ENCODE measurements at places on chromosomes 12 and 14. TPM values are rescaled to one million over a fixed set of nuclear protein-coding genes. Genes with fewer than 3 reads are reported as not detected.

GRCh38 chr12:107801150-107801549 lies 26.6 kb downstream of the ASCL4 start:
- H3K27me3 ChIP-seq, result no peaks in the 10 kb centered on the region
- DNase-seq, result no peak
- no peaks in the 10 kb centered on the region for H3K36me3 ChIP-seq

DNA sequence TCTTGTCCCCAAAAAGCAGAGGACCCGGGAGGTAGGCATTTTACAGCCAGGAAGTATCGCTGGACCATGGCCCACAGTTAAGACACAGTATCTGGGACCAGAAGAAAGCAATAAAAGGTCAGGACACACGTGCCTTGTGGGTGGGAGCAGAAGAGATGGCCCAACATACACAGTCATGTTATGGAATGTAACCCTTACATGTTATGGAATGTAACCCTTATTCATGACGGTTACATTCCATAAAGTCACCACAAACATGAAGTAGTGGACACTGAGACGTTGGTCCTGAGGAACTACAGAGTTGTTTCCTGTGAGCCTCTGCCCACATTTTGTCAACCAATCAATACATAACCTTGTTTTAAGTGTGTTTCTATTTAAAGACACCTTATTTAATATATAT lies 285.6 kb upstream of the FKBP4 start:
- no peak overlapping the region for H3K4me3 ChIP-seq
- no peaks in the 10 kb centered on the region for H3K27me3 ChIP-seq
- no peak for DNase-seq
- H3K36me3 ChIP-seq, result no peaks in the 10 kb centered on the region
- no peaks in the 10 kb centered on the region for H3K4me1 ChIP-seq
- H3K27ac ChIP-seq, result no peak overlapping the region

DNA sequence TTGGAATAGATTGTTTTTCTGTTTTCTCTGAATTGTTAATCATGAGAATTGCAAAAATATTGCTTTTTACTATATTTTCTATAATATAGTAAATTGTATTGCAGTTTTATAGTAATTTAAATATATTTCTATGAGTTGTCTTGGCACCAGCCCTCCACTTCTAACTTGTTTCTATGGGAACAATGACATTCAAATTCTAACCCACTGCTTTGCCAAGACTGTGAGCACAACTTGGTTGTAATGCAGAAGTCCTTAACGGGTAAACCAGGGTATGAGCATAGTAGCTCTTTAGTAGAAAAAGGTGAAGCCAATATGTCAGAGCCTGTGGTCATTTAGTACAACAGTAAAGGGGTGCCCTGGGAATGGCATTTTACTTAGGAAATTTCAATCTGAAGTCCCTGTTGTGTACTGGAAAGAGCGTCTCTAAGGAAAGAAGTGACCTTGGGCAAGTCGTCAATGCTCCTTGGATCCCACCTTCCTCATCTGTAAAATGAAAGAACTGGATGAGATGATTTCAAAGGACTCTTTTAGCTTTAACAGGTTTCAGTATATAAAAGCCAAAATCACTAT lies 283.3 kb downstream of the ATP23 start:
- H3K27me3 ChIP-seq, result no peaks in the 10 kb centered on the region
- no peaks in the 10 kb centered on the region for H3K36me3 ChIP-seq
- H3K4me1 ChIP-seq, result no peaks in the 10 kb centered on the region
- no peak overlapping the region for H3K4me3 ChIP-seq
- no peak for DNase-seq

GRCh38 chr14:58697930-58698642 lies 60.3 kb downstream of the DACT1 start:
- H3K27me3 ChIP-seq, result no peaks in the 10 kb centered on the region
- no peak overlapping the region for H3K4me3 ChIP-seq
- no peak overlapping the region for H3K27ac ChIP-seq

- DNase-seq, result no peak
- peak overlapping the region; percentile 95 for H3K27ac ChIP-seq
- H3K4me3 ChIP-seq, result peak overlapping the region; percentile 89
- H3K36me3 ChIP-seq, result no peaks in the 10 kb centered on the region
Measured at GRCh38 chr12:111768159-111768895, 1.6 kb downstream of the ALDH2 start.

DNA sequence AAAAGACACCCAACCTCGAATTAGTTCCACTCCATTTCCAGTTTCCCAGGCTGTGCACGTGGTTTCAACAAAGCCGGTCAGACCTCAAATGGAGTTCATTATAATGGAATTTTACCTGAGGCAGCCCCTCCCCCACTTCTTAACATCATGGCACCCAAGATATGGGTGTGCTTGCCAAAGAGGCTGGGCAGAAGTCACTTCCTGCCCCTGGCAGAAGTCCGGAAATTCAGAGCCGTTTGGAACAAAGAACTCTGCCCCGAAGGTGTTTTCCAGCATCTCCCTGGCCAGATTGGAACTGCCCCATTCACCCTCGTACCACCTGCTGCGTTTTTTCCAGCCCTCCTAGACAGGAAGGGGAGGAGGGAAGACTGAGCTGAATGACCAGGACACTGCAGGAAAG lies 8.2 kb downstream of the VDR start:
- no peak overlapping the region for H3K4me3 ChIP-seq
- no peaks in the 10 kb centered on the region for H3K36me3 ChIP-seq
- H3K27ac ChIP-seq, result no peak overlapping the region
- H3K27me3 ChIP-seq, result no peaks in the 10 kb centered on the region

NID2 gene
- 5.0 TPM for total RNA-seq

NEUROD4 gene
- not detected for total RNA-seq
